ENCODE measurements at places on chromosomes 6 and 20. TPM values are rescaled to one million over a fixed set of nuclear protein-coding genes. Genes with fewer than 3 reads are reported as not detected.

Gene FAM229B
- 4.0 TPM for total RNA-seq

Gene MUCL3
- total RNA-seq, result not detected

Gene DYNLT2
- 3.7 TPM for total RNA-seq

Gene PRPF6
- total RNA-seq, result 79.5 TPM

Gene HAO1
- total RNA-seq, result not detected

Gene PLA2G7
- not detected for total RNA-seq

Gene MYMX
- total RNA-seq, result not detected

Gene HDGFL1
- total RNA-seq, result 0.38 TPM

All from K562 (cell line).